ENCODE measurements at places on chromosomes 1 and 21.

- no peak for DNase-seq
Measured at GRCh38 chr21:32008714-32009113, 135.9 kb downstream of the HUNK start.

- DNase-seq, result no peak
Measured at GRCh38 chr1:226884116-226884625, 13.8 kb downstream of the PSEN2 start.

GRCh38 chr1:222783051-222783450 is 31.8 kb upstream of the DISP1 start:
- no peak for DNase-seq

DNA sequence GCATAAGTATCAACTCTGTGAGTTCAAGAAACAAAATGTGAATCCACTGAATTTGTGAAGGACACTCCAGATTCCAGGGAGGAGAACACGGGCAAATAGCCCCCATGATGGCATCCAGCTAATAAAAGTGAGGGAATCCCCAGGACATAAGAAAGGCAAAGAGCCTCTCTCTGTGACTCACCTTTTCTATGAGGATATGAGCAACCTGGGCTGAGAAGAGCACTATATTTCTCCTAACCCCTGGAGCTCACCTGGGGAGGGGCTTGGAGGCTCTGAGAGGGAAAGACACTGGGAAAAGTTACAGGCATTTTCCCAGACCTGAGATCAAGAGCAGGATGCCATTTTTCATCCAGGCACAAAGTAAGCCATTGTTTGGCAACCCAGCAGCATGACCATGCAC is 1298.8 kb downstream of the PLA2G4A start:
- DNase-seq, result no peak

- no peak for DNase-seq
Measured at GRCh38 chr1:46568461-46568891, 17.0 kb upstream of the KNCN start.

DNA sequence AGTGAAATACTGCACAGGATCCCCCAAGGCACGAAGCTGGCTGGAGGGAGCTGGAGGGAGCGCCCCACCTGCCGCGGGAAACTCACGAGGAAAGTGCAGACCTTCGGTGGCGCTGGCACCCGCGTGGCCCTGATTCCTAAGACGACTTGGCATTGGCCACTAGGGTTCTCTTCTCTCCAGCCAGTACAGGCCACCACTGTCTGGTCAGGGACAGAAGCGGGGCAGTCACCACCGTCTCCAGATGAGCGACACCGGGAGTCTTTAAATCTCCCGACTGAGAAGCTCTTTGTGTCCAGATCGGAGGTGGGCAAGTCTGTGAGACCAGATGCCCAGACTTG is 19.2 kb upstream of the CHIA start:
- no peak for DNase-seq

- no peak for DNase-seq
Measured at GRCh38 chr1:233625087-233625486, 11.2 kb downstream of the KCNK1 start.

DNA sequence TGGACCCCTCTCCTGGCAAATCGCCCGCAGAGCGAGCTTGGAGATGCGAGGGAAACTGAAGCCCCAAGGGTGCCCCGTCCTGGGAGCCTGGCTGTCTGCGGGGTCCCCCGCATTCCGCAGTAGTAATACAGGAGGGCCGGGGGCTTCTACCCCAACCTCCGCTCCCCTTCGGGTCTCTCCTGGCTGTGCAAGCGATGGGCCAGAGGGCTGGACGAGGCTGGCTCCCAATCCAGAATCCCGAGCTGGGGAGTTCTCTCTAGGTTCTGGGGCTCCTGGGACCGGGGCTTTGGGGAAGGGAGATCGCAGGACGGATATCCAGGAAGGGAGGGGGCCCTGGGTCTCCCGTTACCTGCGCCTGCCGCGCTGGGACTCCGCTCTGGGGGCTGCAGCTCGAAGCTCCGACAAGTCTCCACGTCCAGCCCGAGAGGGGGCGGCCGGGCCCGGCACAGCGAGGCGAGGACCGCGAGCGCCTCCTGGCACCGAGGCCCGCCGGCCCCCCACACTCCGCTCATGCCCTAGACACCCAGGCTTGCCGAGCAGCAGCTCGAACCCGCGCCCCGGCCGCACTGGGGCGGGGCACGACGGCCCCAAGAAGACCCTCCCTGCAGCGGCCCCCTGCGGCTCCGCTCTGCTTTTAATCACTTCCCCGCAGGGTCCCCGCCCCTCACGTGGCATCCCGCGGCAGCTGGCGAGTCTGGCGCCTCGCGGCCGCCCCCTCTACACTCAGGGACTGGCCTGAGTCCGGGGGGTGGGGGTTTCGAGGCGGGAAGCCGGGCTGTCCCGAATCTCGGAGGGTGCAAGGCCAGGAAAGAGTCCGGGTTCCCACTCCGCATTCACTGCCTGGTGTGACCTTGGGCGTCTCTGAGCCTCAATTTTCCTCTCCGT is at the start of gene SYT6:
Gene SYT6, minus strand, starts transcription at position 609 of the 885 bp plus-strand sequence. Its CDS starts 97 bp downstream, at position 512.
- no peak for DNase-seq

All from stimulated activated CD8-positive, alpha-beta memory T cell treated with anti-CD3 and anti-CD28 coated beads, Interleukin-7, amount 100 ng/mL, for 24 hours (primary cell).